ENCODE measurements at places on chromosomes 2 and 18.

DNA sequence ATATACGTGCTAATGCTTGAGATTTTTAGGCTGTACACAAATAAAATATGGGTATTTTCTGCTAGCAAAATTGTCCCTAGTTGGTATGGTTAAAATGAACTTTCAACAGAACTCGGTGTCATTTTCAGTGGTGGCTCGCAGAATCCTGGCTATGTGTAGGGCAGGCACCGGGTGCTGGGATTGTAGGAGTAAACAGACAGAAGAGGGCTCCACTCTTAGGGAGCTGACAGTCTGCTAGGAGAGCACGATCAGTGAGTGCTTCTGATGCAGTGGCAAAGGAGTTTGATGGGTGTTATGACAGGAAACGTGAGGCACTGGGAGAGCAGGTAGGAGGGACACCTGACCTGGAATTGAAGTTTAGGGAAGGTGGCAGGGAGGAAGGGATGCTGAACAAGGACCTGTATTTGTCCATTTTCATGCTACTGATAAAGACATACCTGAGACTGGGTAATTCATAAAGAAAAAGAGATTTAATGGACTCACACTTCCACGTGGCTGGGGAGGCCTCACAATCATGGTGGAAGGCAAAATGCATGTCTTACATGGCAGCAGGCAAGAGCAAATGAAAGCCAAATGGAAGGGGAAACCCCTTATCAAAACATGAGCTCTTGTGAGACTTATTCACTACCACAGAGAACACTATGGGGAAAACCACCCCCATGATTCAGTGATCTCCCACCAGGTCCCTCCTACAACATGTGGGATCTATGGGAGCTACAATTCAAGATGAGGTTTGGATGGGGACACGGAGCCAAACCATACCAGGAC is 105.4 kb upstream of the LCLAT1 start:
- no peak for DNase-seq

- DNase-seq: no peak
These were observed 155.6 kb upstream of the HAAO start for GRCh38 chr2:42947809-42948600.

DNA sequence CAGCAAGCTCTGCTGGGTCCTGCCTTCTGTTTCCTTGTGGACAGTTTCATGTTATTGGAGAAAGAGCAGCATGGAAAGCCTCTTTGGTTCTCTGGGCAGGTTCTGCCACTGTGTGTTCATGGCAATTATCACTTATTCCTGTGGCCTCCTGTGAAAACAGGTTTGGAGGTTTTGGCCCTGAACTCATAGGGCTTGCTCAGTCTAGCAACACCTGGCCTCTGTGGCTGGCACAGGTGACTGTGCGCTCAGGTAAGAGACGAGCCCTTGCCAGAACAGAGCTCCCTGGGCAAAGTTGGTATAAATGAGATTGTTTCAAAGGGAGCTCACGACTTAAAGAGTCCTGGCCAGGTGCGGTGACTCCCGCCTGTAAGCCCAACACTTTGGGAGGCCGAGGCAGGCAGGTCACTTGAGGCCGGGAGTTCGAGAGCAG is 5.7 kb downstream of the CEP68 start:
- DNase-seq: no peak

DNA sequence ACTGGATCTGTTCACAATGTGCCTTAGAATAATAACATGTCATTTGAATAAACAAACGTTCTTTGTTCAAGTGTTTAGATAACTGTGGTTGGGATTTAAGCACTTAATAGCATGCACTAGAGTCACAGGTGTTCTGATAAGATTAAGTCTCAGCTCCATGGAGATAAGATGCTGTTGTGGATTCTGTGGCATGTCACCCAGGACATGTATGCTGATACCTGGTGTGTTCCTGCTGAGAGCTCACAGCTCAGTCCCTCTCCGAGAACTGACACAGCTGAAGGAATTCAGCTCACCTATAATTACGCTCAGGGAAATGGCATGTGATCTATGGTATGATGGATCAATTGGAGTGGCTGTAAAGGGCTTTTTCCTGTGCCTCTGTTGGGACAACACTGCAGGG is 75.4 kb upstream of the ST6GAL2 start:
- no peak for DNase-seq

GRCh38 chr2:23375448-23375847 is 9.5 kb upstream of the KLHL29 start:
- DNase-seq: no peak

DNA sequence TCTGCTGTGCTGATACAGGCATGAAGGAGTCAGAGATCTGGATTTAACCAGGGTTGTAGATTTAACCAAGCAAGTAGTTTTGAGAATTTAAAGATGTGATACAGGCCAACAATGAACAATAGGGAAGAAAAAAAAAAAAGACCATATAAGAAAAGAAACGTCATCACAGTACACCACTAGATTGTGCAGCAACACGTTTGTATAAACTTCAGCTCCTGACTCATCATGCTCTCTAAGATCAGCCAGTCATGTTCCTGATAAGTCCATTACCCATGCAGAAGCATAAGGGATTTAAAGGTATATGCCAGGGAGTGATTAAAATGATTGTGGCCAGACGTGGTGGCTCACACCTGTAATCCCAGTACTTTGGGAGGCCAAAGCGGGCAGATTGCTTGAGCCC is 22.3 kb upstream of the ERICH2 start:
- no peak for DNase-seq

DNA sequence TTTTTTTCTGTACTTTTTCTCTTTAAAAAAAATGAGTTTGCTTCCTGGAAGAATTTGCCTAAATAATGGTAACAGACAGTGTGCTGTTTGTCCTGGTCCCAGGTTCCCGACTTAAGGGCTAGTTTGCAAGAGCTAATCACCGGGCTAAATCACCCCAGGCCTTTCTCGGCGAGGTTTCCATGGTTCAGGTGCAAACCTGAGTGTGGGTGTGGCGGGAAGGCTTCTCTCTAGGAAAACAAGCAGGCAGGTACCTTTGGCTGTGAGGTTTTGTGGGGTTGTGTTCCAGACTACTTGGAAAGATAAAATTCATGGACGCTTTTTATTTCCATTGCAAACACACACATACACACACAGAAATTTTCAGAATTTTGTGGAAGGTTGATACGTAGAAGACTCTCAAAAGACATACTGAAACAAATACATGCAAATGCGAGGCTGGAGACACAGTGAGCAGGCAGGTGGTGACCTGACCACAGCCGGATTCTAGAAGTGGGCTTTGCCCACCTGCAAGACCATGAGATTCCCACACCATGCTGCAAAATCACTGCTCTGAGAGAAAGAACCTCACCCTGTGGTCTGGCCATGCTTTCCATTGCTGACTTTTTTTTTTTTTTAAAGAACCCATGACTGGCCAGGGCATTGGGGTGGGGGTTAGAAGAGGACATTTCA is 815 bp downstream of the CNDP1 start:
- no peak for DNase-seq

GRCh38 chr2:237623428-237624403 is 3.7 kb upstream of the LRRFIP1 start:
- no peak for DNase-seq

DNA sequence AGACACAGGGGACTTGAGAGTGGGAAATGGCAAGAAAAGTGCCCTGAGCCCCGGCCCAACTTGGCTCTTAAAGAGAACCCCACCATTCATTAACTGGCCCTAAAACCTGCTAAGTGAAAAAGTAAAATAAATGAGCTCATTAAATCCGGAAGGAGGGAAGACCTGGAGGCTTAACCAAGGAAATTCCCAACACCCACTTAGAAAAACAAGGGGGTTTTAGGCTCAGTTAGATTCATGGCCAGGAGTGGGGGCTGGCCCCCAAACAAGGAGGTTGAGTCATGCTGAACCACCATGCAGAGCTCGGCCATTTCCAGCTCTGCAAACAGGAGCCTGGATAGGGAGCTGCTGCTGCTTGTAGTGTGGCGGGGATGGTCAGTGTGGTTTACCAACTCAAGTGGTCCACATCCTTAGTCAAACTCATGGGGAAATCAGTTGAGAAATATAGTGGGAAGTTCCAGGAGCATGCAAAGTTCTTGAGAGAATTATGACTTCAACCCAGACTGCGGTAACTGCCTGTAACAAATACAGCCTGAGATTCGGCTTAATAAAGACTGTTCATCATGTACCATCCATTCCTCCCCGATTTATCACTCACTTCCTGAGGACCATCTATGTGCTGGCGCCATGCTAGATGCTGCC is 39.7 kb upstream of the MRPL19 start:
- no peak for DNase-seq

GRCh38 chr18:12374401-12374800 is 2.6 kb downstream of the AFG3L2 start:
- DNase-seq: no peak

- DNase-seq: peak; percentile 19
These were observed 20.2 kb downstream of the IL18RAP start for GRCh38 chr2:102442967-102443828.
